ENCODE measurements at places on chromosomes 3 and 15.

DNA sequence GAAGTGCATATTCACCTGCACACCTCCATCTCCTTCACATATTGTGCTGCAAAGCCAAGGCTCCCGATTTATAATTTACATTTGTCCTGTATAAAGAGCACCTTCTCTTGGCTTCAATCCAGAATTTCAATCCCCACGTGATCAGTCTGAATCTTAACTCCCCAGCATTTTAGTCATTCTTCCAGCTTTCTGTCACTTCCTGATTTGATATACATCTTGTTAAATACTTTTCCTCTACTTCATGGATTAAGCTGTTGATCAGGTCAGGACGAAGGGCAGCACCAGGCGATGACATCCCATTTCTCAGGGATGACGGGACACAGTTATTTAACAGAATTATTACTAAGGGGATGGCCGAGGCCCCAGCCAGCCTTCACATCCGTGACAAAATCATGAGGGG is 212.5 kb downstream of the EPHB1 start:
- no peak for DNase-seq

GRCh38 chr3:170713653-170714052 is 127.8 kb upstream of the SLC7A14 start:
- DNase-seq, result no peak

GRCh38 chr3:153976891-153977554 is 144.2 kb upstream of the ARHGEF26 start:
- no peak for DNase-seq

DNA sequence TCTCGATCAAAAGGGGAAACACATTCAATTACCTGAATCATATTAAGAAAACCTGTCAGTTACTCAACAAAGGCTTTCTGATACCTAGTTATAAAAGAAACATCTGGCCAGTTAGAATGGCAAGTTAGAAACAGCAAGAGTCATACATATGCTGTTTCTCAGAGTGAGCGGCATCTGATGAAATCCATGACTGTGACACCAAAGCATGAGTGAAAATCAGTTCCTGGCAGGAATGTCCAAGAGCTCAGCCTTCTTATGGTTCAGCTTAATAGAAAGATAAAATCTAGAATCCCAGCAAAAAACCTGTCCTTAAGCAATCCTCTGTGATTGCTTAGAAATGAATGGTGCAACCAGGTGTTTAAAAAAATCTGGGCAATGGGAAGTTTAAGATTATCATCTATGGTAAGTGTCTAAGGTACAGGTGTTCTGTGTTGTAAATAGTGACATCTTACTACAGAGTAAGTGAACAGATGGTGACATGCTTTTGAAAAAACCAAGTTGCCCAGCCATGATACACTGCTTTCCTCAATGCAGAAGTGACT is 18.8 kb downstream of the B4GALT4 start:
- DNase-seq, result no peak

DNA sequence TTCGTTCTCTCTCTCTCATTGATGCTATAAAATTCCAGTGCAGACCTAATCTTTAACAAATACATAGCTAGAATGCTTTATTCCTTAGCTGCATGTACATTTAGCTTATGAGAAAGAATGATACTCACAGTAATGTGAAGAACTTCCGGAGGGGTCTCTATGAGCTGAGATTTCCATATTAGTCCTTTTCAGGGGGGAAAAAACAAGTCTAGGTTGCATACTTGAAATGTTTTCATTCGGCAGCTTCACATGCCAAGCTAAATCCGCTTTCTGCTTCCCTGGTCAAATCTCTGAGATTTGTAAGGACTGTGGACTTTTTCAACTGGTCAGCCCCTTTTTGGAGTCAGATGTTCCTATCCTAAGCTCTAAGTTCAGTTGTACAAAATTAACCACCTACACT is 111.5 kb upstream of the COL8A1 start:
- no peak for DNase-seq

DNA sequence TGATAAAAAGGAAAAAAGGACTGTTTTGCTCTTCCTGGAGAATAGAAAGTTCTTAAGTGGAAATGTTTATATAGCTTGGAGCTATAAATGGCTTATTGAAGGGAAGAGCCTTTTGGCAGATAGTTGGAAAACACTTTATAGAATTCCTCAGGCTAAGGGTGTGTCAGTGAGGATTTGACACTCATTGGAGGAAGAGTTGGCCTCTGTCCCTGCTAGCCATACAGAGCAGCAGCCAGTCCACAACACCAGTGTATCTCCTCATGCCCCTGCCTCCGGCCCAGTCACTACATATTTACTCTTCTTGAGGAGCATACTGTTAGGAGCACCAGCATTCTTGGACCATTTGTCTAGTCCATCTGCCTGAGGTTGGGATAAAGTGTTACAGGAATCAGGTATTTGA is 36.2 kb downstream of the KLHL18 start:
- no peak for DNase-seq

DNA sequence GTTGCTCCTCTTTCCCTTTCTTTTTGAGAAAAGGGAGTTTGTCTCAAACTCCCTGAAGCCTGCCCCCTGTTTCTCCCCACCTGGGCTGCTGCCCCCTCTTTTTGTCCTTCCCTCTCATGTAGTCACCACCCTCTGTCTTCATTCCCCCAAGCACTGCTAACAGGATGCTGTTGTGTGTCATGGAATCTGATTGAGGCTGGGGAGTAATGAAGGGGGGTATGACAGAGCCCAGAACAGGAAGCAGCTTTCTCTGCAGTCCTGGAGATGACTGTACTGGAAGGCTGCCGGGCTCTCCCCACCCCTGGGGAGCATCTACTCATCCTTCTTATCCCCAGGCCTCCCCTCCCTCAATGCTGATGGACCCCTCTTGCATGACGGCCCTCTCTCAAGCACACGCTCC is 181.6 kb downstream of the ABHD5 start:
- peak; percentile 49 for DNase-seq

DNA sequence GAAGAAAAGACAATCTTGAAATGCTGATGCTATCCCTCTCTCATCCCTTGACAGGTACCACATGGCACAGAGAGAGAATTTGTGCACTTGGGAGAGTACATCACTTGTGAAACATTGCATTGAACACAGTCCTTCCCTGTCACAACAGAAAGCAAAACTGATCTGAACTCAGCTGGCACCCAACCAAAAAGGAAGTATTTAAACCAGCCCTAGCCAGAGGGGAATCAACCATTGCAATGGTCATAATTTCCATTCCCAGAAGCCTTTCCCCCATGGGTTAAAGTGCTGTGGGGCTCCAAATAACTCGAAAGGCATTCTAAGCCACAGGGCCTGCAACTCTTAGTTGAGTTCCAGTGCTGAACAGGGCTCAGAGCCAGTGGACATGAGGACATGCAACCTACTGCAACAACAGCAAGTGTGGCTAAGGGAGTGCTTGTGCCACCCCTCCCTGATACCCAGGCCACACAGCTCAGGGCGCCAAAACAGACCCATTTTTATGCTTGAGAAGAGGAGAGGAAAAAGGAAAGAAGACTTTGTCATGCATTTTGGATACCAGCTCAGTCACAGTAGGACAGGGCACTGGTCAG is 530.8 kb upstream of the BCHE start:
- DNase-seq, result no peak

Measured in epithelial cell of prostate (primary cell).